ENCODE measurements at places on chromosomes 4 and X. TPM values are rescaled to one million over a fixed set of nuclear protein-coding genes. Genes with fewer than 3 reads are reported as not detected.

TMSB15A gene
- total RNA-seq = not detected

DNA sequence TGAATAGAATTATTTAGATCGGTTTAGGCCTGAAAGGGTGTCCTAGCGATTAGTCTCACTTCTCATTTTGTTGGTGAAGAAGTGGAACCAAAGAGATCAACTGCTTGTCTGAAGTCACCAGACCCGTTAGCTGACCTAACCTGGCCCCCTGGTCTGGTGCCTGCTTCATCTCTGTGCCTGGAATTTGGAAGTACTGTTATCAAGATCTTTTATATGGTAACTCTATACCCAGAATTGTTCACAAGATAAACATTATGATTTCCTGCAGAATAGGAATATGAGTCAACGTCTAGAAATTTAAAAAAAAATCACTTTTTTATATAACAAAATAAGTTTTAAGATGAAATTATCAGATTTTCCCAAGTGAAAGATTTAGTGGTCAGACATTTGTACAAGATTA, 37.2 kb downstream of the LRP2BP start:
- no peak for ATAC-seq

DNA sequence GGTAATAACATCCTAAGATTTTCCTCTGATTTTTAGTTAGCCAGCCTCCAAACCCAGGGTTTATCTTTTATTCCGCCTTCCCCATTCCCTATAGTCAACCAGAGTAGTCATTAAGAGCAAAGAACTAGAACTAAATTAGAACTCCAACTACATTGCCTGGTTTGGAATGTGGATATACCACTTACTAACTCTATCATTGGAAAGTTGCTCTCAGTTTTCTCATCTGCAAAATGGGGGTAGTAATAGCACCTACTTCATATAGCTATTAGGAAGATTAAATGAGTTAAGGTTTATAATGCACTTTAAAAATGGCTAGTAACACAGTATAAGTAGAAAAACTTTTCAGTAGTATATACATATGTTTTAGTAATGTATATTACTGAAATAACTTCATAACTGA, 63.7 kb downstream of the ZAR1 start:
- no peak for ATAC-seq

- ATAC-seq = no peak
Observed at GRCh38 chrX:50565718-50566117, 95.1 kb upstream of the DGKK start.

DNA sequence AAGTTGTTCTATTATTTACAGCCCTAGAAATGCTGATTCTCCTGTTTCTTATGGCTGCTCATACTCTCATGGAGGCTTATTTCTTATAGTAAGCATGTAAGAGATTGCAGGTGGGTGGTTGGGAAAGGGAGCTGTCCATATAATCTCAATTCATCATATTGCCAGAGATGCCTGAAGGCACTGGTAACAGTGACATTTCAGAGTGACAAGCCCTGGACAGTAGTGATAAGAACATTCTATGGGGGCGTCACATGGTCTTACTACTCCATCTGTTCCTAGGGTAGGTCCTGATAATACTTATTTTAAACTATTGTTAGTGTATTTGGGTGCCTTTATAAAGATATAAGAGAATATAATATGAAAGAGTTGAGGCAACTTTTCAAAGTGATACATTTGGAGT, 171.5 kb downstream of the CFAP299 start:
- ATAC-seq = no peak

DNA sequence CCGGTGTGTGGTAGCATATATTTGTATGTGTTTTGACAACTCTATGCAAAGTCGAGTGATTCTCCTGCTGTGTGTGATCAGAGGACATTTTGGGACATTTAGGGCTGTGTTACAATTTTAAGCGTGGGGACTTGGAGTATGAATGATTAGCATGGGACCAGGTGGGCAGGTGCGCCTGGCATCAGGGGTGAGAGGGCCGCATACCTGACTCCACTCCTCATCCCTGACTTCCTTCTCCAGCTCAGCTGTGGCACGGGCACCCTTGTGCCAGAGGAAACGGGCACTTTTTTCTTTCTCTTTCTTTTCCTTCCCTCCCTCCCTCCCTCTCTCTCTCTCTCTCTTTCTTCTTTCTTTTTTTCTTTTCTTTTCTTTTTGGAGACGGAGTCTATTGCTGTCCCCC, 15.7 kb upstream of the PLCXD1 start:
- ATAC-seq = no peak

GRCh38 chrX:15882704-15883539, 28.3 kb upstream of the AP1S2 start:
- ATAC-seq = no peak

DNA sequence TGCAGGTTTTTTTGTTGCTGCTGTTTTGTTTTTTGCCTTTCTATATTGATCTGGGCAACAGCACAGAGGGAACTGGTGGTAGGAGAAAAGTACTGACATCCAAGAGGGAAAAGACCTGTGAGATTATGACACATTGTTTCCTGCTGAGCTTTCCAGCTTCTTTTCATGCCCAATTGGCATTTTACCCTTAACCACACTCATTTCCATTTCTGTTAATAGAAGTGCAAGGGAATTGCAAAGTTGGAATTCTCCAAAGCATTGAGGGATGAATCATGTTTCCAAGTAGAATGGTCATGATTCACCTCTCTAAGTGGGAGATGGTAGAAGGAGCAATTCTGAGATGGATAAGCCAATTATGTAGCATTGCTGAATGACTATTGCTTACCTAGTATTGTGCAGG, 161.5 kb downstream of the PPARGC1A start:
- no peak for ATAC-seq

DNA sequence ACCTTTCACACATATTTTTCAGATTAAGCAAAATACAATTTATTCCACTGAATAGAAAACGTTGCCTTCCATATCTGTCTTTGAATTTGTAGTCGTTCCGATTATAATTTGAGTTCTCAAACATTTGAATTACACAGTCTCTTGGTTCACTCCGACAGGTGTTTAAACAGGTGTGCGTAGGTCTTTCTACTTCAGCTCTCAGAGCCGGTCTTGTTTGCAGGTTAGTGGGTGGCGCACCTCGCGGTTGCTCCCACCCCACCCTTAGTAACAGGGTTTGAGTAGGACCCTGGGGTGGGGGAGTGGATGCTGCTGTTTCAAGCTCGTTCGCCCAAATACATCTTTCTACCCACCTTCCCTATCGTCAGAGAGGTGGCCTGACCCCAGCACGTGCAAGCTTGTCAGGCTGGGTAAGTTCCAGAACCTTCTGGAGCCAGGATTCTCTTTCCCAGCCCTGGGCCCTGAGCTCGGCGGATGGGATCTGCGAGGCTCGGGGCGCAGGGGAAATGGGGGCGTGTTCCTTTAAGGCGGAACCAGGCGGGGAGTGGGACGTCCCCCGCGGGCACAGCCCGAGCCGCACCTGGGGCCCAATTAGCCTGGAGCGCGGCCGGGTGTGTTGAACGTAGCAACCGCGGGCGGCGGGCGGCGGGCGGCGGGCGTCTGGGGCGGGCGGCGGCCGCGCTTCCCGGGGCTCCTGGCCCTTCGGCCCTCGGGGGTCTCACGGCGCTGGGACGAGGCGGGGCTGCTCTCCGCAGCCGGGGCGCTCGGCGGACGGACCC, at the start of gene FAM149A:
TSS of gene FAM149A (plus strand) at position 591 of the 776 bp plus-strand sequence.
- peak; percentile 77 for ATAC-seq

GRCh38 chr4:76213415-76214176, at the start of gene SCARB2:
Gene SCARB2 (minus strand): TSS chr4:76213824. CDS start chr4:76213543, 281 bp downstream.
- peak; percentile 97 for ATAC-seq

GRCh38 chrX:51395810-51396728, 63.4 kb downstream of the NUDT10 start:
- peak; percentile 58 for ATAC-seq

GRCh38 chr4:3861720-3862639, 95.8 kb downstream of the ADRA2C start:
- ATAC-seq = no peak
